ENCODE measurements at places on chromosomes 11 and 22.

DNA sequence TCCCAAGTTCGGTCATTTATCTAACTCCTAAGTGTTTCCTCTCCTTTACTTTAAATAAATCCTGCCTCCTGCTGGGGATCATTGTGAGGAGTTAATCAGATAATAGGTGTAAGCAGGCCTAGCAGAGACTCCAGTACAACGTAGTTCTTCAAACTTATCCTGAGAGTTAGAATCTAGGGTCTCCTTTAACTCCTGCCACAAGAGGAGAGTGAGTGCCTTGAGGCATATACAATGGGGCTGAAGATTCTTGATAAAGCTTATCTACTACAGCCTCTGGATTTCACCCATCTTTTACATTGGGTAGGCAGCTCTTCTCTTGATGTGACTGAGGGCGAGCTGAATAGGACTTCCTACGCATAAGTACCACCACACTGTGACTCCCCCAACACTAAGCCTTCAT, 3.1 kb upstream of the GALNT18 start:
- no peak for DNase-seq

- no peak for DNase-seq
Measured at GRCh38 chr11:42967653-42968052, 344.1 kb upstream of the API5 start.

GRCh38 chr11:1168256-1168655, 10.5 kb downstream of the MUC5AC start:
- no peak for DNase-seq

DNA sequence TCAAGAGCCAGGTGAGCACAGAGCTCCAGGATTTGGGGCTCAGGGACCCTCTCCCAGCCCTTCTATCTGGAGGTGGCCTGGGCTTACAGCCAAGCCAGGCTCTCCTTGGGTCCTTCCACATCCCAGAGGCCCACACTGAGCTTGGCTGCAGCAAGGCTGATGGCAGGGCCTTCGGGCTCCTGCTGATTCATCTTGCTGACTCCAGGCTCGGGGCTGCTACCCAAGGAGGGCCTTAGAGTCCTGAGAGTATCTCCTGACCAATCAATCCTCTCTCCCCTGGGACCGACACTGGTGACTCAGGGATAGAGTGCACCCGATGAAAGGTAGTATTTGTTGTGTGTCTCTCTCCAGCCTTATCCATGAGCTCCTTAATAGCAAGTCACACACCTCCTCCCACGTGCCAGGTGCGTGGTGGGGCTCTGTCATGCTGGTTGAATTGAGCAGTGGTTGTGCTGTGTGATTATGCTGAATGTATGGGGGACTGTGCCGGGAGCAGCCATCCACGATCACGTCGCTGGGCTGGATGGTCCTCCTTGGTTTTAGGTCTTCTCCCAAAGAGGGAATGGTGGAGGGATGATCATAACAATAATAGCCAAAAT, 62.3 kb downstream of the GRIK4 start:
- no peak for DNase-seq

- no peak for DNase-seq
Measured at GRCh38 chr11:117826190-117826570, 1.6 kb upstream of the FXYD2 start.

- DNase-seq = no peak
Measured at GRCh38 chr11:120431633-120432032, 79.9 kb upstream of the GRIK4 start.

Measured in activated CD8-positive, alpha-beta memory T cell treated with anti-CD3 and anti-CD28 coated beads for 48 hours (primary cell).